ENCODE measurements at places on chromosomes 2 and 18.

DNA sequence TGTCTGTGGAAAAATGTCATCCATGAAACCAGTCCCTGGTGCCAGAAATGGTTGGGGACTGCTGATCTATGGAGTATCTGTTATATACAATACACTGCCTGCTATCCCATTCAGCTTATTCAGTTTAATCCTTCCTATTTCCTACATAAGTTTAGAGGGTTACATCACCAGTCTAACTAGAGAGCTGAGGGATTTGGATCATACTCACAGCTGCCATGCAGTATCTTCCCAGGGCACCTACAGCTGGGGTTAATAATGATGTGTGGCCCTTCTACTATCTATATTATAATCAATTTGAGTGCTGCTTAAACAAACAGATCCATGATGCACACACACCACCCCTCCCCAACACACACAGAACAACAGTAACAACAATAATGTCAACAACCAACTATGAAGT lies 524.0 kb downstream of the LRRTM4 start:
- DNase-seq = no peak

GRCh38 chr2:158539176-158540005 lies 82.6 kb downstream of the PKP4 start:
- peak; percentile 69 for DNase-seq

DNA sequence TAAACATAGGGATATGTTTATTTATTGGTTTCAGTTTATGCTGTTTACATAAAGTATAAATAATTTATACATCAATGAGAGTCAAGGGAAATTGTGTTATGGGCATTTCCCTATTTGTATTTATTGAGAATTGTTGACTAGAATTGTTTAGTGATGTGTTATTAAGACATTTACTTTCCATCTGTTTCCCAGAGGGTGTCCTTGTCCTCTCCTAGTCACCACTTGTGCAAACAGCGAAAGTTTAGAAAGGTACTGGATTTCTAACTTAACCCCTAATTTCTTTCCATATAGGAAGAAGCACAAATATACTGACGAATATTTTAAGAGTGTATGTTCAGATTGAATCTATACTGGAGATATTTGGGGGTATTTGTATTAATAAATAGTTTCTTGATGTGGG lies 6.7 kb downstream of the UBE2E3 start:
- no peak for DNase-seq

- DNase-seq = peak; percentile 65
Observed at GRCh38 chr18:70373042-70373519, 84.2 kb downstream of the SOCS6 start.

DNA sequence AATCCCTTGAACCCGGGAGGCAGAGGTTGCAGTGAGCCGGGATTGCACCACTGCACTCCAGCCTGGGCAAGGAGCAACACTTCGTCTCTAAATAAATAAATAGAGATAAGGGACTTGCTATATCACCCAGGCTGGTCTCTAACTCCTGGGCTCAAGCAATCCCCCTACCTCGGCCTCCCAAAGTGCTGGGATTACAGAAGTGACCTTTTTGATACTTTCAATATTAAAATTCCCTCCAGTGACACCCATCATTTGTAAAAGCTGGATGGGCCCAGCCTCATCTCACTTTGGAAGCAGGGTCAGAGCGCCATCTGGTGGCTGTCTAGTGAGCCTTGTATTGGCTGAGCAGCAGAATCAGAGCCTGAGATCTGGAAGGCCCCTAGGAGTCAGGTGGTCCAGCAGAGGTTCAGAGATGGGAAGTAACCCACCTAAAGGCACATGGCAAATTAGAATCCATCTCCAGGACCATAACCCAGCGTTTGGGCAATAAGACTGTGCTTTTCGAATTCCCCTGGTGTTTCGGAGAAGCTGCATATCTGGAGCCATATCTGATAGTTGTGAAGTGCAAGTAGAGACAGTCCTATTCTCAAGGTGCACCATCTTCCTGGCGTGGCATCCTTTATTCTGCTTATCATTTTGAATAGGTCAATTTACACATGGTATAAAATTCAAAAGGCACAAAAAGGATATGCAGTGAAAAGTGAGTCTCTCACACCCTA lies 18.3 kb upstream of the SLC35F6 start:
- DNase-seq = no peak

Data from non-pigmented ciliary epithelial cell (primary cell).